ENCODE measurements at places on chromosomes 2 and 18. TPM values are rescaled to one million over a fixed set of nuclear protein-coding genes. Genes with fewer than 3 reads are reported as not detected.

The CRYGD gene
- total RNA-seq = not detected

The PREPL gene
- total RNA-seq = 42.0 TPM

The GALNT3 gene
- 28.8 TPM for total RNA-seq

The MAP3K19 gene
- total RNA-seq = 1.1 TPM

The LIMS1 gene
- 40.9 TPM for total RNA-seq

The LAMA3 gene
- total RNA-seq = 9.4 TPM

The OXER1 gene
- total RNA-seq = 2.8 TPM

The TNFAIP6 gene
- total RNA-seq = 0.87 TPM

The FZD7 gene
- 68.6 TPM for total RNA-seq

The TIMM21 gene
- 40.2 TPM for total RNA-seq

- H3K36me3 ChIP-seq = no peaks in the 10 kb centered on the region
- no peak overlapping the region for H3K27ac ChIP-seq
- peaks cover 14% of the 10 kb centered on the region for H3K4me1 ChIP-seq
- no peaks in the 10 kb centered on the region for H3K27me3 ChIP-seq
- H3K4me3 ChIP-seq = no peak overlapping the region
- no peak for DNase-seq
Measured at GRCh38 chr2:191048073-191048472, 34.1 kb upstream of the STAT1 start.

- H3K4me1 ChIP-seq = peaks cover 13% of the 10 kb centered on the region
- H3K4me3 ChIP-seq = no peak overlapping the region
- H3K36me3 ChIP-seq = peaks cover 46% of the 10 kb centered on the region
- no peak overlapping the region for H3K27ac ChIP-seq
Measured at GRCh38 chr2:20724500-20725053, 57.6 kb downstream of the GDF7 start.

DNA sequence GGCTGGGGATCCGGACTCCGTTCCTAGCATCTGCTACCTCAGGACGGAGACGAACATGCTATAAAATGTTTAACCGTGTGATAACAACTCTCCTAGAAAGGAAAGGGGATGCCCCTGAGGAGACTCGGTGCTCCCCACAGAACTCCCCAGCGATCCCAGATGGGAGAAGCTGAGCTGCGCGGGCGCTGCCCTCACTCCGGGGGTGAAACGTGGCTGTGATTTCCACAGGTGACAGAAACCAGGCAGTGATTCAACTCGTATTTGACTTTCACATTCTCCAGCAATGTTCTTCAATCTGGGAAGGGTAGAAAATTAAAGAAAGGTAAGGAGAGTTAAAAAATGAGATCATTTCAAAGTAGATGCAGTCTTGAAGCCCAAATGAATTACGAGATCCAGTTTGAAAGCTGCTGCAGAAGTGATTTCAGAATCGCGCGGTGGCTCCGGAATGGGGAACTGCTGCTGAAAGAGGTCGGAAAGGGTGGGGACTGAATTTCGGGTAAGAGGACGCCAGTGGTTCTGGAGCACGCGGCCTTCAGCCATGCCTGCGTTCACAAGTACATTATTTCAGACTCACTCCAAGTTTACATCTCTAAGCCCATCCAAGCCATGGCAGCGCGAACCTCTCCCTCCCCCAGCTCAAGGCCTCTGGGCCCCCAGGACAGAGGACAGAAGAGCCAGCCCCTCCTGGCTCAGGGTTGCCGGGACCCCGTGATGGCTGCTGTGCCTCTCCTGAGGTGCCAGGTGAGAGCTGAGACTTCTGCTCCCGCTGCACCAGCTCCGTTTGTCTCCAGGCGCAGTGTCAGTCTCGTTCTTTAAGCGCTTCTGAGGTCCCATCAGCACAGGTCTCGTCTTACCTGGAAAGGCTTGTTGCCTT lies 39.5 kb downstream of the ADNP2 start:
- H3K4me1 ChIP-seq = peaks cover 4% of the 10 kb centered on the region
- peaks cover 15% of the 10 kb centered on the region for H3K36me3 ChIP-seq
- H3K27me3 ChIP-seq = no peaks in the 10 kb centered on the region
- H3K27ac ChIP-seq = no peak overlapping the region

GRCh38 chr2:20282916-20283592 lies 58.1 kb upstream of the SDC1 start:
- no peaks in the 10 kb centered on the region for H3K4me1 ChIP-seq
- DNase-seq = no peak
- no peak overlapping the region for H3K4me3 ChIP-seq
- no peaks in the 10 kb centered on the region for H3K27me3 ChIP-seq

- H3K4me3 ChIP-seq = no peak overlapping the region
- H3K36me3 ChIP-seq = no peaks in the 10 kb centered on the region
- no peaks in the 10 kb centered on the region for H3K4me1 ChIP-seq
- no peak overlapping the region for H3K27ac ChIP-seq
- no peak for DNase-seq
Measured at GRCh38 chr2:156901373-156902031, 356.0 kb upstream of the GALNT5 start.

- no peaks in the 10 kb centered on the region for H3K36me3 ChIP-seq
- no peak overlapping the region for H3K27ac ChIP-seq
- no peak overlapping the region for H3K4me3 ChIP-seq
- H3K4me1 ChIP-seq = peaks cover 21% of the 10 kb centered on the region
- H3K27me3 ChIP-seq = peaks cover 14% of the 10 kb centered on the region
Measured at GRCh38 chr2:128742467-128742866, 423.8 kb upstream of the HS6ST1 start.

- DNase-seq = no peak
- H3K36me3 ChIP-seq = no peaks in the 10 kb centered on the region
- no peaks in the 10 kb centered on the region for H3K27me3 ChIP-seq
- no peak overlapping the region for H3K27ac ChIP-seq
Measured at GRCh38 chr18:32317651-32318050, 127.8 kb downstream of the MEP1B start.

DNA sequence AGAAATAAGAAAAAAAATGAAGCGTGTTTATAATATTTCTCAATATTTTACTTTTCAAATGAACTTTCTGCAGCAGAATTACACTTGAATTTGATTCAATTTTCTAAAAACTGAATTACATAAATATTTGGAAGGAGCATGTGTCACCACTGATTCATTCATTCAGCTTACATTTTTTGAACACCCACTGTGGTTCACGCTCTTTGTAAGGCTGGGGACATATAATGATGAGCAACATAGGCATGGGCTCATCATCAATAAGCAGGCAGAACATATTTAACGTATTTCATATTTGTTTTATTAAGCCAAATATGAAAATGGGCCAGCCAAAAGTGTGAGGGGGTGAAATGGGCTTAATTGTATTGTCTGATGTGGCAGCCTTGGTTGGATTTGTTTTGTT lies 209.1 kb downstream of the CTNNA2 start:
- H3K27me3 ChIP-seq = no peaks in the 10 kb centered on the region
- DNase-seq = no peak
- H3K36me3 ChIP-seq = no peaks in the 10 kb centered on the region
- H3K4me1 ChIP-seq = peaks cover 9% of the 10 kb centered on the region
- no peak overlapping the region for H3K27ac ChIP-seq

- no peak overlapping the region for H3K4me3 ChIP-seq
- no peaks in the 10 kb centered on the region for H3K27me3 ChIP-seq
- DNase-seq = no peak
- no peak overlapping the region for H3K27ac ChIP-seq
Measured at GRCh38 chr18:48637081-48637990, 98.5 kb downstream of the CTIF start.

- DNase-seq = no peak
- no peaks in the 10 kb centered on the region for H3K4me1 ChIP-seq
- no peak overlapping the region for H3K4me3 ChIP-seq
- peaks cover 4% of the 10 kb centered on the region for H3K27me3 ChIP-seq
Measured at GRCh38 chr2:67258831-67259230, 138.3 kb upstream of the ETAA1 start.

DNA sequence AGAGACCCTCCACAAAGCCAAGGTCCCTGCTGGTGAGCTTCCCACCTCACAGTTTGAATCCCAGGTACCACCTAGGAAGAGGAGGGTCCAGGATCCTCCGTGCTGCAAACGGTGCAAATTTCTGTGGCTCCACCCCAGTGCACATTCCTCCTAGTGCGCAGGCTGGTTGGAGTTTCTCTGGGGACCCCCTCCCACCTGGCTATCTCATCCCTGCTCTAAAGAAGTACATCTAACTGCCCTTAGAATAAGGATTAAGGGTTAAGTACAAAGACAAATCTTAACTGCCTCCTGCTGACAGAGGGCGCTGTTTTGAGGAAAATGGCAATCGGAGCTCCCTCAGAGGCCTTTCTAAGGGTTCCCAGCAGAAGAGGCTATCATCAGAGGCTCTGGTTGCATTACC lies 109.6 kb upstream of the FSIP2 start:
- no peaks in the 10 kb centered on the region for H3K4me1 ChIP-seq
- no peak for DNase-seq
- no peaks in the 10 kb centered on the region for H3K36me3 ChIP-seq
- H3K4me3 ChIP-seq = no peak overlapping the region

DNA sequence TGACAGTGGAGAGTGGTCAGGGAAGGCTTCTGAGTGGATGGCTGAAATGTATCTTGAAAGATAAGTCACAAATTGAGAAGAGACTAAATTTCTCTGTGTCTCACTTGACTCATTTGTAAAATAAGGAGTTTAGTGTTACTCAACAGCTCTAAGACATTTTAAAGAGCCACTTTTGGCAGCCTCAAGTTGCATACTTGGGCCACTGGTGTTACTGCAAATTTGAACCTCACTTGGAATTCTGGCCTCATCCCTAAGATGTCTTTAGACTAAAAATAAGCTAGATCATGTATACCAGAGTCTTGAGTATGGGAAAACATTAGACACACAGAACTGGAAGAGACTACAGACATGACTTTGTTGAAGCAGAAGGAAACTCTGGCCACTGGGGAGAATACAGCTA lies 4.5 kb upstream of the MTLN start:
- no peaks in the 10 kb centered on the region for H3K4me1 ChIP-seq
- peaks cover 57% of the 10 kb centered on the region for H3K27me3 ChIP-seq
- no peak overlapping the region for H3K4me3 ChIP-seq
- no peak overlapping the region for H3K27ac ChIP-seq
- no peaks in the 10 kb centered on the region for H3K36me3 ChIP-seq
- DNase-seq = no peak

- no peaks in the 10 kb centered on the region for H3K36me3 ChIP-seq
- no peaks in the 10 kb centered on the region for H3K27me3 ChIP-seq
- peaks cover 18% of the 10 kb centered on the region for H3K4me1 ChIP-seq
- DNase-seq = no peak
Measured at GRCh38 chr2:189255711-189256110, 76.2 kb upstream of the COL5A2 start.

DNA sequence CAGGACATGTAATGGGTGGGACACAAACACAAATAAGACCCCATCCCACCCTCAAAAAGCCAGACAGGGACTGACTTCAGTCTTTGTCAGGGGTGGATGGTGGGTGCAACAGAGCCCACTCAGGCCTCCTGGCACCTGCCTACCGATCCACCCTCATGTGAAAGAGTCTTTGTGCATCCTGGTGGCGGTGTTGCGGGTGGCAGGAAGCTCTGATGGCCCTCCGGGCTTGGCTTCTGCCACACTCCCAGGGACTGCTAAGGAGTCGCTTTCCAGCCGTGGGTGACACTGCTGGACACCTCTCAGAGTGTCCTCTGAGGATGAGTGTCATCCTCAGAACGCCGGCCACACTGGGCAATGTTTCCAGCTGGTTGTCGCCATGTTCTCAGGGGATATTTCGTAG lies 92.6 kb downstream of the LDLRAD4 start:
- DNase-seq = no peak
- H3K36me3 ChIP-seq = no peaks in the 10 kb centered on the region
- H3K27ac ChIP-seq = no peak overlapping the region
- no peak overlapping the region for H3K4me3 ChIP-seq
- H3K4me1 ChIP-seq = peaks cover 6% of the 10 kb centered on the region
- H3K27me3 ChIP-seq = peaks cover 3% of the 10 kb centered on the region

GRCh38 chr18:5431836-5432575 lies 111.8 kb downstream of the EPB41L3 start:
- H3K4me1 ChIP-seq = peaks cover 4% of the 10 kb centered on the region
- no peak for DNase-seq
- peaks cover 6% of the 10 kb centered on the region for H3K36me3 ChIP-seq
- H3K4me3 ChIP-seq = no peak overlapping the region

- no peaks in the 10 kb centered on the region for H3K27me3 ChIP-seq
- no peaks in the 10 kb centered on the region for H3K4me1 ChIP-seq
- H3K27ac ChIP-seq = no peak overlapping the region
- H3K4me3 ChIP-seq = no peak overlapping the region
- no peak for DNase-seq
Measured at GRCh38 chr2:67384123-67384822, 12.9 kb upstream of the ETAA1 start.

DNA sequence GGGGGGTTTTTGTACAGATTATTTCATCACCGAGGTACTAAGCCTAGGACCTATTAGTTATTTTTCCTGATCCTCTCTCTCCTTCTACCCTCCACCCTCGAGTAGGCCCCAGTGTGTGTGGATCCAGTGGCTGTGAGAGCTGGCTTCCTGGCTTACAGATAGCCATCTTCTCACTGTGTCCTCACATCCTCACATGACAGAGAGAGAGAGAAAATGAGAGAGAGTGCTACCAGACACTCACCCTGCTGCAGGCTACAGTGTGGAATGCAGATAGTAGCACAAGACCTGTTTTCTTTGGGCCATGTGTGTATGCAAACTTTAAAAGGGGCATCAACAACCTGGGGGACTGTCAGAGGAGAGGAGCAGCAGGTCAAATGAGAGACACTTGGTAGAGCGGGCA lies 9.5 kb downstream of the KCNK3 start:
- H3K27me3 ChIP-seq = peaks cover 26% of the 10 kb centered on the region
- DNase-seq = no peak
- no peaks in the 10 kb centered on the region for H3K36me3 ChIP-seq
- no peak overlapping the region for H3K4me3 ChIP-seq

DNA sequence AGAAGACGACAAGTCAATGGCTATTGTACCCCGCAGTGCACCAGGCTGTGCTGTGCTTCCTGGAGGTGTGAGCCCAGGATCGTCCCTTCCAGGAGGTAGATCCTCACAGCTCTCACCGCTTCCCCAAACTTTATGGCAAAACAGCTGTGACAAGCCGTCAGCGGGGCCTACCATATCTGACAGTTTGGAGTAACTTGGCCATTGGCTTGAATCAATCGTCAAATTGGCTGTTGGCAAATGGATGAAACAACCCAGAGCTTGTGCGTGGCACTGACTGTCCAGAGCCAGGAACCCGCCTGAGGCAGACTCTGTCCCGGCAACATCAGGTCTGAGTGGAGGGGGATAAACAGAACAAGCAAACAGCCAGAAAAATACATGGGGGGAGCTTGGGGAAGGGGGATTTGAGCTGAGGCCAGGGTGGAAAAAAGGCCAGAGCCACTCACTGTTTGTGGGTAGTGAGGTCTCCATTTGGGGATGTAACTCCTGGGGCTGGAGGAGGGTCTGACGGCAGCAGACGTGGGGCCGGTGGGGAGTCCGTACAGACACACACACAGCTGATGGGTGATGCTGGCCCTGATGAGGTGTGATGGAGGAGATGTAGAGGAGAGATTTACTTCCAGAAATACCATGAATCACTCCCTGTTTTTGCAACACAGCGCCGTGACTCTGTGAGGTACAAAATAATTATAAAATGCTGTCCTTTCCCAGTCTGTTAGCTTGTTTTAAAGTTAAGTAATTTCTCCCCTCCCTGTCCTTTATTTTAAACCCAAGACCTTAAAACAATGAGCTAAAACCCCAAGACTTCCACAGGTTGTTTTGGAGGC lies 174.8 kb downstream of the TWIST2 start:
- H3K36me3 ChIP-seq = no peaks in the 10 kb centered on the region
- H3K27ac ChIP-seq = no peak overlapping the region
- no peak for DNase-seq
- H3K4me3 ChIP-seq = no peak overlapping the region
- H3K27me3 ChIP-seq = peaks cover 5% of the 10 kb centered on the region
- H3K4me1 ChIP-seq = peaks cover 15% of the 10 kb centered on the region

All from type B pancreatic cell (in vitro differentiated cells).